ENCODE measurements at places on chromosomes 11 and 22.

- DNase-seq = no peak
These were observed 38.9 kb upstream of the CCDC89 start for GRCh38 chr11:85724748-85725465.

- DNase-seq = no peak
These were observed 40.0 kb downstream of the C11orf96 start for GRCh38 chr11:43982421-43982820.

- no peak for DNase-seq
These were observed 42.7 kb downstream of the CELF1 start for GRCh38 chr11:47510209-47510608.

DNA sequence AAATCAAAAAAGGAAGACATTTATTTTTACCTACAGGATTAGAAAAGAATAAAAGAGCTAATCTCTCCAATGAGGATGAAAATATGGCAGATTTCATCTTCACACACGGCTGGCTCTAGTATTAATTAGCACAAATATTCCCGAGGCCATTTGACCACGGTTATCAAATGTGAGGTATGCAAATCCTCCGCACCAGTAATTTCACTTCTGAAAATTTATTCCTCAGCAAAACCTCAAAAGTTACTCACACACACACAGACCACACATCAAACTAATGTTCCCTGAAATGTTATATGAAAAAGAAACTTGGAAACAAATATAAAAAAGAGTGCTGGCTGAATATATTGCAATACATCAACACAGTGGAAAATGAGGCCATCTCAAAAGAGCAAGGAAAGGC, 32.8 kb downstream of the CELSR1 start:
- no peak for DNase-seq

- DNase-seq = no peak
These were observed 32.7 kb upstream of the CD82 start for GRCh38 chr11:44532809-44533208.
